Kidney capillary endothelial cell (primary cell): ENCODE measurements at places on chromosomes 2 and 18.

GRCh38 chr2:3868012-3868805 lies 164.8 kb downstream of the DCDC2C start:
- no peak for DNase-seq

- DNase-seq = peak; percentile 32
These were observed 20.0 kb upstream of the ITGAV start for GRCh38 chr2:186569897-186570296.

GRCh38 chr2:63047321-63048279 lies 3.0 kb upstream of the OTX1 start:
- DNase-seq = no peak

- DNase-seq = no peak
These were observed 111.3 kb downstream of the PLCL1 start for GRCh38 chr2:197915548-197916265.

DNA sequence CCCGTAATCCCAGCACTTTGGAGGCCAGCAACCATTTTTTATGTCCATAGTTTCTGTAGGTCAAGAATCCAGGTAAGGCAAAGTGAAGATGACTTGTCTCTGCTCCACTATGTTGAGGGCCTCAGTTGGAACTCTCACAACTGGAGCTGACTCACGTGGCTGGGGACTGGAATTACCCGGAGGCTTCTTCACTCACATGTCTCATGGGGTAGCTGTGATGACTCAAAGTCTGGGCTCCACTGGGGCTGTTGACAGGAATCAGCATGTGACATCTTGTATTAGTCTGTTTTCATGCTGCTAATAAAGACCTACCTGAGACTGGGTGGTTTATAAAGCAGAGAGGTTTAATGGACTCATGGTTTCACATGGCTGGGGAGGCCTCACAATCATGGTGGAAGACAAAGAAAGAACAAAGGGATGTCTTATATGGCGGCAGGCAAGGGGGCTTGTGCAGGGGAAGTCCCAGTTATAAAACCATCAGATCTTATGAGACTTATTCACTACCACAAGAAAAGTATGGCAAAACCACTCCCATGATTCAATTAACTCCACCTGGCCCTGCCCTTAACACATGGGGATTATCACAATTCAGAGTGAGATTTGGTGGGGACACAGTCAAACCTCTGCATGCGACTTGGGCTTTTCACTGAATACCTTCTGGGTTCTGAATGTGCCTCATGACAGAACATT lies 7.8 kb upstream of the PPP1R1C start:
- no peak for DNase-seq

DNA sequence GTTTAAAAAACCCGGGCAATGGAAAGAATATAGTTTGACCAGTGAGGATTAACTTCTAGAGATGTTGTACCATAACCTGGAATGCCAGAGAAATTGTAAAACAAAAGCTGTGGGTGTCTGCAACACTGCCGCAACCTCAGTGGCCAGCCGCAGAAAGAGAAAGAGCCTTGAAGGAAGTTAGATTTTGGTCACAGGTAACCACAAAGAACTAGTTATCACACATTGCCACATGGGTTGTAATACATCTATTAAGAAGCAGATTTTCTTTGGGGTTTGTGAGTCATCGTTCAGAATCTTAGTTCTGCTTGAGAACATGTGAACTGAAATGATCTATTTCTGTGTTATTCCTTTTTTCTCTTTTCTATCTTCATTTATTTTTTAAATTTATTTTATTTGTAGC lies 222.9 kb upstream of the AGAP1 start:
- DNase-seq = no peak

GRCh38 chr2:177183860-177184259 lies 28.7 kb upstream of the HNRNPA3 start:
- no peak for DNase-seq

GRCh38 chr18:23805898-23806297 lies 116.6 kb downstream of the LAMA3 start:
- peak; percentile 20 for DNase-seq

- no peak for DNase-seq
These were observed 2.9 kb upstream of the C2orf72 start for GRCh38 chr2:231034291-231034882.

DNA sequence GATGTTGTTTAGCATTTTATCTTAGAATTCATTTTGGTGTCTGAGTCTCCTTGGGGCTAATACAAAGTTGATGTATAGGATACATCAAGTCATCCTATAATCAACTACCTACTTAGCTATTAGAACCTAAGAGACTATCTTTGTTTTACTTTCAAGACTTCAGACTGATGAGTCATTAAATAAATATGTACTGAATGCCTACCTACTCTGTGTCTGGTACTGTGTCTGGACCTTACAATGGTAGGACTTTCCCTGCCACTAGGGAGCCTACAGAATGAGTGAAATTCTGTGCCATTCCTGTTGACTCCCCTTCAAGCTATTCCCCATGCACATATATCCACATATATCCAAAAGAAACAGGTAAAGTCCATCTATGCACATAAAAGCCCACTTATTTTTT lies 114.5 kb downstream of the ERBB4 start:
- peak; percentile 4 for DNase-seq

DNA sequence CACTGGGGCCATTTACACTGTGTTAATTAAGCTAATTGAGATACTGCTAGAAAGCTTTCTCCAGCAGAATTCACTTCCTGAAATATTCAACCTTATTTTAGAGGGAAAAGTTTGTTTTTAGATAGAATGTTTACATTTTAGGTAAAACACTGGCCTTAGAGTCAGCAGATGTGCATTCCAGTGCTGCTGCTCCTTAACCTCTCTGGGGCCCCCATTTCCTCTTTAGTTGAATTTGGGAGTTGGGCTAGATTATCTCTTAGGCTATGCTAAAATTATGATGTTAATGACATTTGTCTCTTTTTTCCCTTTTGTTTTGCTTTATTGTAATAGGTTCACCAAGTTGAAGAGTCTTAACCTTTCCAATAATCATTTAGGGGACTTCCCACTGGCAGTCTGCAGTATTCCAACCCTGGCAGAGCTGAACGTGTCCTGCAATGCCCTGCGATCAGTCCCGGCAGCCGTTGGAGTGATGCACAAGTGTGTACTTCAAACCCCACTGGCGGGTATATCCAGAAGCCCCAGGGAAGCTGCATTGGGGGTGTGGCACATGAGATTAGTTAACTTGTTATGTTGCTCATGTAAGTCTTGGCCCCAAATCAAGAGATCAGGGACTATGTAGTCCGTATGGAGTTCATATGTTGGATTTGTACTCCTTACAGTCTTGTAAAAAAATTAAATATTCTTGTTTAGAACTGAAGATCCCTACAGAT lies 179.5 kb downstream of the PHLPP1 start:
- DNase-seq = no peak

DNA sequence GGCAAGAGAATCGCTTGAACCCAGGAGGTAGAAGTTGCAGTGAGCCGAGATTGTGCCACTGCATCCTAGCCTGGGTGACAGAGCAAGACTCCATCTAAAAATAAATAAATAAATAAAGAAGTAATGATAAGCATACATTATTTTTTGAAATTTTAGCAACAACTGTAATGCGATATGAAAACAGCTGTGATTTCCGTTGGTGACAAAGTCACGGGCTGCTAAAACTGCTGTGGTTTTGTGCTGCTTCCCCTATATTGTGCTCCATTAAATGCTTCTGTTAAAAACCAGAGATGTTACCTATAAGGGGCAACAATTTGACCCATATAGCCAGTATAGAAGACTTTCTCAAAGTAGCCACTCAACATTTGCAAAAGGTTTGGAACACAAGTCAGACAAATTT lies 8.3 kb downstream of the TRIM54 start:
- DNase-seq = no peak

DNA sequence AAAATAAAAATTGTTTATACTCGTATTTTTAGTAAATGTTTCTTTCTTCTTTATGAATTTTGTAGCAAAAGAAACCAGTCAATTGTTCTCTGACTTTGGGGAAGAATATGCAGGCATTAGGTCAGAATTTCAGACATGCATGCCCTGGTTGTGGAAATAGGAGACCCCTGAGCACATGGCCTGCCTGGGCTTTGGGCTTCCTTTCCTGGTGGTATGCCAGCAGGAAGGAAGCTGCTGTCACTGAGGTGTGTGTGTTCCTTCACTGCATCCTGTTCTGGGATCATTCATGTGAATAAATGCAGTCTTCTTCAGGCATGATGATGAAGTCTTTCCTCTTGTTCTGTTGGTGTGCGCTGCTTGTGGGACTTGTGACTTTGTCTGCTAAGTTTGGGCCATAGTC lies 920.2 kb upstream of the VRK2 start:
- peak; percentile 6 for DNase-seq

DNA sequence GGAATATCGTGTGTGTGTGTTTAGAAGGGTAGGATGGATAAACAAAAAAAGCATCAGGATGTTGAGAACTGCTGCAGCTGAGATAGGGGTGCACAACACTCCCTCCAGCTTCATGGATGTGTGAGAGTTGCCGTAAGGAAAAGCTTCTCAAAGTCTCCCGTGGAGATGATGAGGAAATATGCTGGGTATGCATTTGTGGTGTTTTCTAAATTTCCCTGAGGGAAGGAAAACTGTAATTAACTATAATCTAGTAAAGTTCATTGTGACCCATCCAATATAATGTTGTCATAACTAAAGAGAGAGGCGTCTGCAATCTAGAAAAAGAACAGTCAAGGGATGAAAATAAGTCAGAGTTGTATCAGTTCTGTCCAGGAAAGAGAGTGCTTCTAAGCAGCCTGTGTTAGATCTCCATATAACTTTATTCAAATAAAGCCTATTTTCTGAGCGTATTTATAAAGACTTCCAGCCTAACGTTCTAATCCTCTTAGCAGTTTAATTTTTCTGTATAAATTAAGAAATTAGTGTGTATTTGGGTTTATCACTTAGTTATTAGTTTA lies 7.3 kb upstream of the LMAN2L start:
- DNase-seq = no peak

- peak; percentile 67 for DNase-seq
These were observed 28.5 kb downstream of the HPCAL1 start for GRCh38 chr2:10331027-10331701.

- no peak for DNase-seq
These were observed 45.4 kb upstream of the MC4R start for GRCh38 chr18:60417946-60418345.

DNA sequence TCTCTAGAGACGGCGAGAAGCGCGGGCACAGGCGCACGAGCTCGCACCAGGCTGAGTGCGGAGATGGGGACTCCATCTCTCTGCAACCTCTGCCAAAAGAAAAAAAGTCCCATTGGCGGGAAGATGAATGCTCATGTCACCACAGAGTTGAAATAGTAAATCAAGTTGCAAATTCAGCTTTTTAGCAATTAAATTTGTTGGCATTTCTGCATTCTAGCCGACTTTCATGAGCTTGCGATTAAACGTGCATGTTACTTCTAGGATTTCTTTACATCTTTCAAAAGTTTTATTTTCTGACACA lies 588 bp downstream of the CHAC2 start:
- no peak for DNase-seq
